Femur (tissue), 1 donor: ENCODE measurements at places on chromosomes 11 and 22.

GRCh38 chr11:9266132-9266736, 1.1 kb upstream of the DENND5A start:
- no peak for DNase-seq

DNA sequence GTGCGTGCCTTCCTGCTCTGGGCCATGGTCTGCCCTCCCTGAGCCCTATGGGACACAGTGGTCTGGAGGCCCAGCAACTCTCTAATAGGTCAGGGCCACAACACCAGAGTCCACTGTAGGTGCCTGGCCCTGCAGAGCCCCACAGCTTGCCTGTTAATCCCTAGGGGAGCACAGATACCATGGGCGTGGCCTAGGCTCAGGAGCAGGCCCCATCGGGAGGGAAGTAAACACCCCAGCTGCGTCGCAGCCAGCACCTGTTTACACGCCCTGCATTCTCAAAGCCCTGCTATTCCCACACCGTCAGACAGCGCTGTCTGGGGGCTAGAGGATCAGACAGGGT, 2.5 kb downstream of the KCTD17 start:
- DNase-seq = no peak

- DNase-seq = no peak
These were observed 70.6 kb upstream of the MPEG1 start for GRCh38 chr11:59283311-59283710.

GRCh38 chr11:69499186-69499917, 17.9 kb downstream of the LINC01488 start:
- no peak for DNase-seq

DNA sequence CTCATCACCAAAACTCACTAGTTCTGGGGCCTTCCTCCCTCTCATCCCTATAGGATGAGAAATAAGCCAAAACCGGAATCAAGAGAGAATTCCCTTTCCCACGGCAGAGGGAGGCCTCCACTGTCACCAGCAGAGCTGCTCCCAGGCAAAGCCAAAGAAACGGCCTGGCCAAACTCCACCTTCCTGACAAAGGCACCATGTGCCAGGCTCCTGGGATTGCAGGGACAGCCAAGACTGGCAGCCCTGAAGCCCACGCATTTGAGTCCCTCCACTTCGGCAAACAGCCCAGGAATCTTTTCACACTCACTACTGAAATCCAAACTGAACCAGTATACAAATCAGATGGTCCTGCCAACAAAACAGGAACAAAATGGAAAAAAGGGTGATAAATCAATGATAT, 6.1 kb downstream of the SMCO4 start:
- DNase-seq = peak; percentile 41

DNA sequence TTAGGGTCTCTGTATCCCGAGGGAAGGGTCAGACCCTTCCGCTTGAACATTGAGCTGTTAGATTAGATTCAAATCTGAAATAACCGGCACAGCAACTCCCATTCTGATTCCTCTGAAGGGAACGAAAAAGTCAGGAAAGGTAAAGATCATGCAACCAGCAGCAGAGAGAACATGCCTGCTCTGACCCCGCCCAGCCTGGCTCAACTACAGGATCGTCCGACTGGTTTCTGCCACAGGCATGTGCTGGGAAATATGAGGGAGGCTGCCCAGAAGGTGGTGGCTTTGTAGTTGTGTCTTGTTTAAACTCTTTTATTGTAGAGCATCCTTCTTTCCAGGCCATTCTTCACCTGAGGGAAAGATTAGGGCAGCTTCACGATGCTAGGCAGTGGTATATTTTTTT, 5.0 kb upstream of the MTNR1B start:
- DNase-seq = no peak

GRCh38 chr11:11636671-11637070, 14.9 kb upstream of the GALNT18 start:
- DNase-seq = no peak

GRCh38 chr11:33692013-33692504, 8.6 kb downstream of the C11orf91 start:
- DNase-seq = peak; percentile 69

DNA sequence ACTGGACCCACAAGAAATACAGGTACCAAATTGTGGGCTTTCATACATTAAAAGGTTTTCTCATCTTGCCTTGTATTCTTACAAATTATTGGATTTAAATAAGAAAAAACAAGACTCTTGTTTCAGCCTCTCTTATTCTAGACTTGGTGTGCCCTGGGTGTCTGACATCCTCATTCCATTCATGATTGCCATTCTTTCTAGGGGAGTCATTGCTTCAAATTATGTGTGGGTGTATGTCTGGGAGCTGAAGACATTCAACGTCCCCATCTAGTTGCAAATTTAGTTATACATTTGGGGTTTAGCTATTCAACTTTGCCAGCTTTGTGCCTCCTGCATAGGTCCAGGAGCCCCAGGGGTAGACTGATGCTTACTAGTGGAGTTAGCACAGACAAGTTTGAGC, 18.1 kb downstream of the MAML2 start:
- no peak for DNase-seq

- DNase-seq = no peak
These were observed 7.8 kb downstream of the PIK3IP1 start for GRCh38 chr22:31284281-31285155.

GRCh38 chr11:28383456-28383855, 275.3 kb downstream of the METTL15 start:
- no peak for DNase-seq

- peak; percentile 3 for DNase-seq
These were observed 7.3 kb downstream of the IFT27 start for GRCh38 chr22:36768616-36769015.

- no peak for DNase-seq
These were observed 17.4 kb downstream of the TTLL8 start for GRCh38 chr22:50040717-50041116.

- DNase-seq = no peak
These were observed 66.0 kb upstream of the TENM4 start for GRCh38 chr11:79506734-79507344.

DNA sequence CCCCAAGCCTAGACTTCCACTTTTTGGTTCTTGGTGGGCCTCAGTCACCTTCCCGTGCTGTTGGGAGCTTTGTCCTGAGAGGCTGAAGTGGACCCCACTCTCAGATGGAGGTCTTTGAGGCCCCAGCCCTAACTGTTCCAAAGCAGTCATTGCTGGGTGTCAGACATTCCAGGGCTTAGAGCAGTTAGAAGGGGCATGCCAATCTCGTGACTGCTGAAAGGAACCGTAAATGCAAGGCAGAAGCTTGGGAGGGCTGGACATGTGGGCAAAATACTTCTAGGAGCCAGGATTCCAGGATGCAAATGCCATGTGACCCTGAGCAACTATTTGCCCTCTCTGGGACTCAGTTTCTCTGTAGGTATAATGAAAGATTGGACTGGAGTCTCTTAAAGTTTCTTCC, 118.8 kb upstream of the CRYBB3 start:
- DNase-seq = no peak

- DNase-seq = peak; percentile 11
These were observed 53.4 kb downstream of the RTL6 start for GRCh38 chr22:44444341-44445306.

- DNase-seq = no peak
These were observed 39.4 kb downstream of the PC start for GRCh38 chr11:66918741-66919140.

DNA sequence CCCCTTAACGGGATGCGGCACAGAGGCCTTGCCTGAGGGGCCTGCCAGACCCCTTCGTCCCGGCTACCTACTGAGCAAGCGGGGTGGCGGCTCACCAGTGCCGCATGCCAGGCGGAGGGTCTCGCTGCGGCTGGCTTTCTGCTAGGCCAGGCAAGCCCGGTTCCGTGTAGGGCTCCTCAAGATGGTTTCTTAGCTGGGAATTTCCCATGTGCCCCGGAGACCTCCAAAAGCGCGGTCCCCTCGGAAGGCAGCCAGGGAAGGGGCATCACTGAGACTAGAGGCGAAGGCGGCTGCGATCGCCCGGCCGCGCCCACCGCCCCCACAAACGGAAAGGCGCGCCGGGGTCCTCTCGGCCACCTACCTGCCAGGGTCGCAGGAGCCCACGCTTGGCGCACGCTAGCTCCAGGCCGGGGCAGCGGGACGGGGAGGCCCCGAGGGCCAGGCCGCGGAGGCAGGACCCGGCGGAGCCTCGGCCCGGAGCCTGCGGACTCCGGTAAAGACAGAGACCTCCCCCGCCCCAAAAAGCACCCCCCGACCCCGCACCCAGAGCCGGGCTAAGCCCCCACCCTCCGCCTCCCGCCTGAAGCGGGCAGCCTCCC, 23.8 kb downstream of the MICAL3 start:
- peak; percentile 46 for DNase-seq

GRCh38 chr11:45395947-45396346, 109.8 kb upstream of the SYT13 start:
- no peak for DNase-seq

GRCh38 chr11:22725079-22725478, 58.7 kb downstream of the GAS2 start:
- DNase-seq = no peak

DNA sequence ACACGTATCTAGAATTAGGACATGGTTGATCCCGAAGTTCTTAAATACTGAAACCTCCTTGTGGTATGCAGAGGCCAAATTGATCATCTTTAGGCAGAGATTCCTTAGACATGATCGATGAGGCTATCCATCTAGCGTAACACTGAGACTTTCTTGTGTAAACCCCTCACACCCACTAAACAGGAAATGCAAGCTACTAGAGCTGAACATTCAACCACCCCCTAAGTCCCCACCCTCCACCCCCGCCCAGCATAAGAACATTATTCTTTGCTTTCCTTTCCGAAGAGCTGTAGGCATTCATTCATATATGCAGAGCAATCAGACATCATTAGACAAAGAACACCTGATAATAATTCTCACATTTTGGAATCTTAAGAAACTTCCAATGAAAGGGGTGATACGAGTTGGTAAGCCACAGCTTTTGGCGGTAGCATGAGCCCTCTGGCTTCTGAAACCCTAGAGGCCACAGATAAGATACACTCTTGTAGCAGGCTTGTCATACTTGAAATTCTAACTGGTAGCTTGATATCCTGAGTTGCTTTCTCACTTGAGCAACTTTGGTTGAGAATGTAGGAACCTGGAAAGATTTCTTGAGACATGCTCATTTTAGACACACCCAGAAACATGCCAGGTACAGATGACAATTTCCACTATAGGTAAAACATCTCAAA, 42.2 kb downstream of the FLI1 start:
- no peak for DNase-seq

DNA sequence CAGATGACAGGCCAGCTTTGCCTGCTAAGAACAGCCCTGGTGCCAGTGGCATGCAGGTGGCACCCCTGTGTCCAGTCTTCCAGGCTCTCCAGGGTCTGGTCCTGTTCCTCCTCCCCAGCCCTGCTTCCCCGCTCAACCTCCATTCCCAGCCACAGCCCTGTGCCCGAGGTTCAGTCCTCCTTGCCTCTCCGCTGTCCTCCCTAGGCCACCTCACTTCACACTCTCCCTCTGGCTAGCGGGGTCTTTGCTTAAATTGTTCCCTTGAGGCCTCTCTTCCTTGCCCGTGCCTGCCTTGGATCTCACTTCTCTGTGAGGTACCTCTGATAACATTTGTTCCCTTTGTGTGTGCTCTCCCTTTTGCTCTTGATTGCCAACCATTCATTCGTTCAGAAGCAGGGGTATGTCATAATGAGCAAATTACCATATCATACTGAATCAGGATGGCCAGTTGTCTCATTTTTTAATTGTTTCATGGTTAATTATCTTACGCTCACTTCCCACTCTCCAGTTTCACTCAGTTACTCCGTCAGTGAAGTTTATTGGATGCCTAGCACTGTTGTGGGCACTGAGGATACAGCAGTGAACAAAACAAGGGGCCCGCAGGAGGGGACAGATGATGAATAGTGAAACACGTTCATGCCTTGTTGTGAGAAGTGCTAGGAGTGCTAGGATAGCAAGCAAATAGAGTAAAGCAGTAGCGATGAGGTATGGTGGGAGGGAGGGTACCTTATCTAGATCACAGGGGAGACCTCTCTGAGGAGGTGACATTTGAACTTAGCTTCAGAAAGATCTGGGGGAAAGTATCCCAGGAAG, 7.4 kb downstream of the BMAL1 start:
- no peak for DNase-seq

GRCh38 chr11:64894812-64895452, 16.5 kb upstream of the EHD1 start:
- no peak for DNase-seq

DNA sequence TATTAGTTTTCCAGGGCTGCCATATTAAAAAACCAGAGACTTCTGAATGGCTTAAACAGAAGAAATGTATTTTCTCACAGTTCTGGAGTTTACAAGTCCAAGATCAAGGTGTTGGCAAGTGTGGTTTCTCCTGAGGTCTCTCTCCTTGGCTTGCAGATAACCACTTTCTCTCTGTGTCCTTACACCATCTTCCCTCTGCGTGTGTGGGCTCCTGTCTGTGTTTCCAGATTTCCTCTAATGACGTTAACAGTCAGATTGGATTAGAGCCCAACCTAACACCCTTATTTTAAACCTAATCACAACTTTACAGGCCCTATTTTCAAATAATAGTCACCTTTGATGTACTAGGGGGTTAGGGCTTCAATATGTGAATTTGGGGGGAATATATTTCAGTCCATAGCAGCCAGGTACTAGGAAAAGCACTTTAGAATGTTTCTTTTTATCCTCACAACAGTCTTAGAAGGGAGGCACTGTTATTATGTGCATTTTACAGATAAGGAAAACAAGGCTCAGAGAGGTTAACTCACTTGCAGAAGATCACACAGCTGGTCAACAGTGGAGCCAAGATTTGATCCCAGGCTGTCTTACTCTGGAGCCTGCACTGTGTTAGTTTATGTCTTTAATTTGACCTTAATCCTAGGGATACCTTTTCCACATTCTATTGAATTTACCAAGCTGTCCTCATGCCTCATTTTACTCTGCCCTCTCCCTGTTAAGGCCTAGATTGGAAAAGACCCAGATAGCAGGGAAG, 116.4 kb upstream of the CRYBB3 start:
- no peak for DNase-seq

- DNase-seq = no peak
These were observed 465.5 kb downstream of the GUCY1A2 start for GRCh38 chr11:106552694-106553203.

- no peak for DNase-seq
These were observed 68.9 kb upstream of the SLN start for GRCh38 chr11:107780775-107781174.

- DNase-seq = no peak
These were observed 191.4 kb downstream of the BUD13 start for GRCh38 chr11:116581349-116581748.

- DNase-seq = peak; percentile 65
These were observed 41.7 kb downstream of the KCNJ4 start for GRCh38 chr22:38413085-38414008.

DNA sequence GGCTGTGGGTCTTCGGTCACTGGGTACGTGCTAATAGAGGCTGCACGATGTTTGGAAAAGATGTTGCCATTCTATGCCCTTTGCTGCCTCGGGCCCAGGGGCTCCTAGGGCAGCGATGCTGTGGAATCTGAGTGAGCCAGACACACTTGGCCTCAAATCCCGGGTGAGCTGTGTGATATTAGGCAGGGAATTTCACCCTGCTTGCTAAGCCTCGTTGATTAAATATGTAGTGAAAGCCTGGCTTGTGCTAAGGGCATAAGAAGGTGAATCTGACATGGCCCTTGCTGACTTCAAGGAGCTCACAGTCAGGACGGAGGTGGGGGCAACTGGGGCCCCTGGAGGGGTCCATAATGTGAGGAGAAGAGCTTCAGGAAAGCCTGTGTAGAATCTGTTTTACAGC, 5.4 kb upstream of the HMOX1 start:
- DNase-seq = no peak
